ENCODE measurements at places on chromosomes 13 and 19.
A peak's percentile ranks its signal among the peaks of the same experiment; 100 is the strongest.

- peak; percentile 47 for DNase-seq
These were observed 22.5 kb downstream of the C13orf46 start for GRCh38 chr13:113951246-113951999.

DNA sequence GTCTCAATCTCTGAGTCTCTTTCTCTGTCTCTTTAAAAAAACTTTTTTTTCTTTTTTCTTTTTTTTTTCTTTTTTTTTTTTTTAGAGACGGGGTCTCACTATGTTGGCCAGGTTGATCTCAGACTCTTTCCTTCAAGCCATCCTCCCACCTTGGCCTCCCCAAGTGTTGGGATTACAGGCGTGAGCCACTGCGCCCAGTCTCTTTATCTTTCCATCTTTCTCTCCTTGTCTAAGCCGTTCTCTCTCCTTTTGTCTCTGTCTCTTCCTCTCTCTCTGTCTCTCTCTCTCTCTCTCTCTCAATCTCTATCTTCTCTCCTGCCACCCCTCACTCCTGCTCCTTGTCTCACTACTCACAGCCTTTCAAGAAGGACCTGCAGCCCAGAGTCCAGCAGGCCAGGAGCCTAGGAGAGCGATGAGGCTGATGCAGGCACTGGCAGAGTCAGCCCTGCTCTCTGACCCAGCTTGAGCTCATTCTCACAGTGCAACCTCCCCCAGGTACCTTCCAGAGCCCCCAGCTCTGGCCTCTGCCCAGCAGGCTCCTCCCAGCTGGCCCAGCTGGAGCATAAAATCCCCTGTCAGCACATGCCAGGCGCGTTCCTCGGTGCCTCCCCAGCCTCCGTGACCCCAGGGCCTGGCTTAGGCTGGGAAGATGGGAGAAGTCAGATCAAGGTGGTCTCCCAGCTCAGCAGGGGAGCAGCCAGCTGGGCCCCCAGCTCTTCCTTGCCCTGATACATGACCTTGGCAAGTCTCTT lies at the start of gene NPHS1:
NPHS1 (minus strand) TSS at position 476 of the 752 bp plus-strand sequence. CDS start 667 bp downstream, outside the sequence.
- no peak for DNase-seq

DNA sequence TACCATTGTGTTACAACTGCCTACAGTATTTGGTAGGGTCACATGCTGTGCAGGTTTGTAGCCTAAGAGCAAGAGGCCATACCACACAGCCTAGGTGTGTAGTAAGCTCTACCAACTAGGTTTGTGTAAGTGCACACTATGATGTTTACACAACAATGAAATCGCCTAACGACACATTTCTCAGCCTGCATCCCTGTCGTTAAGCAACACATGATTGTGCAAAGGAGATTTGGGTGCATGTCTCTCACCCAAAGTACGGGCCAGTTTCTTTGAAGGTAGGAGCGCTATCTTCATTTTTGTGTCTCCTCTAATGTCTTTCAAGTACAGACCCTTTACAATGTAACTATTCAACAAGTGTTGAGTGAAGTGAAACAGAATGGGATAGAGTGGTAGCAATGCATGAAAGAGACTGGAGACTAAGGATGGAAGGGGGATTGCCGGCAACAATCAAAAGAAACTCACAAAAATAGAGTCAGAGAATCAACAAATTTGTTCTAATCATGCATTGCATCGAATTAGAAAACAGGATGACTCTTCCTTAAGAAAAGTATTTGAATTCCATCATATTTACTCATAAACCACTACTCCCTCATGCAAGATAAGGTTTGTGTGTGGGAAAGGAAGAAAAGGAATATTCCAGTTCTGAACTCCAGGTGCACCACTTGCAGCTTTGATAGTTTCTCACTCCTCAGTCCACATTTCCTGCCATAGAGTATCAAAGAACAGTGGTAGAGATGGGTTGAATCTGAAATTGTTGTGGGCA lies 60.2 kb upstream of the TNFRSF19 start:
- no peak for DNase-seq

GRCh38 chr13:77114271-77114670 lies 87.3 kb upstream of the FBXL3 start:
- no peak for DNase-seq

DNA sequence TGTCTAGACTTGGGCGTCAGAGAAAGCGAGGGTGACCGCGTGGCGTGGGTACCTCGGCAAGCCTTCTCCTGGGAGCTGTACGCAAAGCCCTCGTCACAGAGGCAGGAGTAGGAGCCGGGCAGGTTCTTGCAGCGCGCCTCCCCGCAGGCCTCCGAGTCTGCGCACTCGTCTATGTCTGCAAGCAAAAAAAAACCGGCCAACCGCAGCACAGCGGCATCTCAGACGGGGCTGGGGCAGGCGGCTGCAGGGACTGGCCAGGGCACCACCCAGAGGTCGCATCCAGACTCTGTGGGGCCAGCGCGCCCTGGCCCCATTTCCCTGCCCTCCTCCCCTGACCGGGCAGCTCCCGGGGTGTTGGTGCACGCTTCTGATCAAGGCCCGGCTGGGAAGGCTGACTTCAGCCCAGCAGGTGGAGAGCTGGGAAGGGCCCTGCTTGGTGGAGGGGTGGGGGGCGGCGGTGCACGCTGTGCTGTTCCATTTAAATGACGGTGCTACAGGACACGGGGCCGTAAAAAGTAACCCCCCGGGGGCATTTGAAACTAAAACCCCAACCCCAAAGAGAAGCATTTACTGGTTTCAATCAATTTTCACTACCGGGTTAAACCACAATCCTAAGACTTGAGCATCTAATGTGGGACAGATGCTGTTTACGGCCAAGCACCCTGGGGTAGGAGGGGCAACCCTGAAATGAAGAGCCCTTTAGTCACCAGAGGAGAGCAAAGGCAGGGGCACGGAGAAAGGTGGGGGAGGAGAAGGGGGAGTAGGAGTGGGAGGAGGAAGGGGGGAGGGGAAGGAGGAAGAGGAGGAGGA lies 28.2 kb downstream of the GAS6 start:
- no peak for DNase-seq

DNA sequence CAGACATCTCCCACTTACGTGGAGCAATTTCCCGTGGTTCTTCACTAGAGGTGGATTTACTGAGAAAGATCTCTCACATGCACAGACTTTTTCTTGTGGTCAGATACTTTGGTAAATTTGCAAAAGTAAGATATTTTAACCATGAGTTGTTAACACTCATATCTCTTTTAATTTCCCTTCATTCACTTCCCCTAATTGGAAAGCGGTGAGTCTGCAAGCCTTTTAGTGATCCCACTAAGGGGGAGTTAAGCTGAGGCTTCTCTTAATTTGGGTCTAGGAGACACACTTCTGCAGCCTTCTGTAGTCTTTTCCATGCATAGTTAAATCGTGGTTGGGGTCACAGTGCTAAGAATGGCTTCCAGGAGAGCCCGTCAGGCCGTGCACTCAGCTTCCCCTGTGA lies 30.7 kb upstream of the SERPINE3 start:
- no peak for DNase-seq

DNA sequence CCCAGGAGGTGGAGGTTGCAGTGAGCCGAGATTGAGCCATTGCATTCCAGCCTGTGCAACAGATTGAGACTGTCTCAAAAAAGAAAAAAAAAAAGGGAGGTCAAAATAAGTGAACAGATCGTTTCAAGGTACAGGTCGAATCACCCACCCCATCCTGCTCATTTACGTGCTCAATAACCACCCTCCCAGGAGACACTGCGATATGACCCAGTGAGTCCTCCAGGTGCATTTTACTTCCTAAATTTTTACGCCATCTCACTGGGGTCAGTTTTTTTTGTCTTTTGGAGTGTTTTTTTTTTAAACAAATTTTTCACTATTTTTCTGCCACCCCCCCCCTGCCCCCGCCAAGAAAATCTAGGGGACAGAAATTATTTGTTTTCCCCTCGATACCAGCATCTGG lies 68.1 kb downstream of the ZNF486 start:
- DNase-seq, result no peak

GRCh38 chr19:39951065-39951650 lies 16.7 kb upstream of the FCGBP start:
- no peak for DNase-seq

DNA sequence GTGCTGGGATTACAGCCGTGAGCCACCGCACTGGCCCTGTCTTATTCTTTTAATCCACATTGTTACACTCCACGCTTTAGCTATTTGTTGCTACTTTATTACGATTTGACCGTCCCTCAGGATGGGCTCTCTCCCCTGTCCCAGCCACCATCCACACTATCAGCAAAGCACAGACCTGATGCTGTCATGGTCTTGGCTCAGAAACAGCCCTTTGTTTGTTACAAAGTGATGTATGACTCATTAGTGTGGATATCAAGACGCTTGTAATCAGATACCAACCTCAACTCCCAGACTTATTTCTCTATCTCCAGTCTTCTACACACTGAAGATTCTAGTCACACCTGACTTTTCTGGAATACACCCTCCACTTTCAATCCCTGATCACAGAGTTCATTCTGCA lies 84.6 kb upstream of the FREM2 start:
- no peak for DNase-seq

- DNase-seq, result no peak
These were observed 148.0 kb downstream of the PTPRS start for GRCh38 chr19:5192568-5192967.

- DNase-seq, result peak; percentile 26
These were observed 23.5 kb downstream of the KCTD15 start for GRCh38 chr19:33819880-33820781.

DNA sequence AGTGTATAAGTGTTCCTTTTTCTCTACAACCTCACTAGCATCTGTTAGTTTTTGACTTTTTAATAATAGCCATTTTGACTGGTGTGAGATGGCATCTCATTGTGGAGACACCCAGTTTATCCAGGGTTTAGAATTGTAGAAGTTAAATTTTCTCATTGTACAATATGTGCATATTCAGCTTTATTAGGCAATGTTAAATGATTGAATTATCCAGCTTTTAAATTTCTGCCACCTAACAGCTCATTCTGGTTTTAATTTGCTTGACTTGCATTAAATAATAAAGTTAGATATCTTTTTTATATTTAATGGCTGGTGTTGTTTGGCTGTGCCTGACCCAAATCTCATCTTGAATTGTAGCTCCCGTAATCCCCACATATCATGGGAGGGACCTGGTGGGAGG lies 46.7 kb upstream of the ZNF30 start:
- DNase-seq, result no peak

DNA sequence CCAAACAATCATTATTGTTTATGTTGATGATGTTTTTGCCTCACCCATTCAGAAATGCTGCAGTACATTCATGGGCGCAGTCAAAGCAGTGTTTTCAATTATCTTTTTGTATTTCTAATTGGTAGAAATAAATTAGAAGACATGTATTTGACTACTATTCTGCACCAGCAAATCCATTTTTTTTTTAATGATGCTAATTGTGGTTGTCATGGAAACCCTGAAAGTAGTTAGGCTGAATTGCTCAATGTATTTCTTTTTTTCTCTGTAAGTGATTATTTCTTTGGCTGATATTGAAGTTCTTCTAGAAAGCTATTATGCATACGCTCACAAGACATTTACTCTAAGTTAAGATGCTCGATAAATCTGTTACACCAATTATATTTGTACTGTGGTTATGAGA lies 101.2 kb downstream of the RFC3 start:
- no peak for DNase-seq

DNA sequence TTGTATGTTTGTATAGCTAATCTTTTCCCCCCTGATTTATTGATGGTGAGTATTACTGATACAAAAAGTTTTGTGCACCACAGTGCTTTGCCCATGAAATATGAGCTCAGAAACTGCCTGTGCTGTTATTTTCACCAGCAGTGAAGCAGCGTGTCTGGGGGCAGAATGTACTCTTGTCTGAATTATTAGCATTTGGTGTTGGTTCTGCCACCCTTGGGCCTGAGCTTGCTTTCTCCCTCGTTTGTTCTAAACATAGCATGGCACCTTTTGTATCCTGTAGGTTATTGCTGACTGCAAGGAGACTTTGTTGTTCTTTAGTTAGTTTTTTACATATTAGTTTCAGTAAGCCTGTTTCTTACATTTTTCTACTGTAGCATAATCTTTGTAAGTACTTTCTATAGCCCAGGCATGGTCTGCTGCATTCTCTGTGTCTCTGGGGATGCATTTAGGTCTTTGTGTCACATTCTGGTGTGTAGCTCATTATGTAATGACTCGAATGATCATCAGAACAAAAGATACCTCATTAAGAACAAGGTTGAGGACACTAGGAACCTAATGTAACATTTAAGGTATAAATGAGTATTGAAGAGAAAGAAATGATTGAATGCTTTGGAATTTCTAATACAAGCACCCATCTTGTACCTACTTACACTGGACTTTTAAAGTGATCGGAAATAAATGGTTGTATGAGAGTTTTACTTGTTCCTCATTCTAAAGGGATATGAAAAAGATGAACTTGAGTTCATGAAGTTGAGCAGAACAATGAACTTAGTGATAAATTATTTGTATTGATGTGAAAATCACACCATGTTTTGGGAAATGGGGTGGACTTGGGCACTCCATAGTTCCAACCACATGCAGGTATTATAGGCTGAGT lies 50.3 kb upstream of the GPI start:
- no peak for DNase-seq

DNA sequence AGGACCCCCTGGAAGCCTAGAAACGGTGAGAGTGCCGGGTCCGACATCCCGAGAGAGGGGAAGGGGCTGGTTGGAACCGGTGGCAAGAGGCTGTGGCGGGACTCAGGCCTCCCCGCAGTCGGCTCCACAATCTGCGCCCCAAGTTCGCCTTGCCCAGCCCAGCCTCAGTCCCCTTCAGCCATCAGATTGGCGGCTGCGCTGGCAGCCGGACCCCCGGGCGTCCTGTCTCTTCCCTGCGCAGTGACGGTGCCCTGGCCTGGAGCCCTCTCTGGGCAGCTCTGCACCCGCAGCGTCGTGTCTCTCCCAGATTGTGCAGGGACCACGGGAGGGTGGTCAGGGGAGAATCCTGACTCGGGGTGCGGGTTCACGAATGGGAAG lies 315 bp downstream of the ZNF492 start:
- no peak for DNase-seq

DNA sequence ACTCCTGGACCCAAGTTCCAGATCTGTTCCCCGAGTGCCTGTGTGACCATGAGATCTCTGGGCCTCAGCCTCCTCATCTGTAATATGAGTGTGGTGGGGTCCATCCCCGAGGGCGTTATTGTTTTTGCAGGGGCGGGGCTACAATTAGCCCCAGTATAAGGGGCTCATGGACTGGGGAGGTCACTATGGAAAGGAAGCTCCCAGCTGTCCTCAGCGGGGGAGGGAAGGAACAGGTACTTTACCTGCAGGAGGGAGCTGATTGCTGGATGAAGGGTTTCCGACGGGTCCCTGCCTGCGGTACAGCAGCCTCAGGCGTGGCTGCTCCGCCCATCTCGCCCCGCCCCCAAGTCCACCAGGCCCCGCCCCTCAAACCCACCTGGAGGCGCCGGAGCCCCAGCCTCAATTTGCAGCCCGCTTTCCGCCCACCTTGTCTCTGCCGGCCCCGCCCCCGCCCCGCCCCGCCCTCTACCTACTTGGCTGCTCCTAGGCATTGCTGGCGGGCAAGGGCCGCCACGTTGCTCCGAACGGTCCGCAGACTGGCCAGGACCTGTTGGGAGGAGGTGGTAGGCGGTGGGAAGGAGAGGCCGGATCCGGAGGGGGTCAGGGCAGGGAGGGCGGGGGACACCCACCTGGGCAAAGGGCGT lies 5.5 kb downstream of the PDE4C start:
- no peak for DNase-seq
